Stimulated activated CD4-positive, alpha-beta T cell treated with anti-CD3 and anti-CD28 coated beads, Interleukin-15, amount 100 ng/mL, for 24 hours (primary cell): ENCODE measurements at places on chromosomes 11 and 22.

DNA sequence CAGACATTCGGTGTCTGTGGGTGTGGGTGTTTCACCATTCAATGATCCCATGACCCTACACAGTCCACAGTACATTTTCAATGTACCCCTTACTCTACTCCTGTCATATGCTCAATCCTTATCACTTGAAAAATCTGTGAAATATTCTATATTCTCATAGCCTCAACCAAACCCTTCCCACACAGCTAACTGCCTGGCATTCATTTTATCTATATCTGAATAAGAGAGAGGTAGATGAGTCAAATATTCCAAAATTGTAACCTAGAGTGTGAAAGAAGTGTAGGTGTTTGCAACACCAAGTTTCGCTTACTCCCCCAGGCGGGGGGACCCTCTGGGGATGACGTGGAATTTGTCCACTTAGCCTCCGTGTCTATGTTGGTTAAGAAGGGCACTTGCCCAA is 354.8 kb downstream of the ETS1 start:
- peak; percentile 80 for DNase-seq

DNA sequence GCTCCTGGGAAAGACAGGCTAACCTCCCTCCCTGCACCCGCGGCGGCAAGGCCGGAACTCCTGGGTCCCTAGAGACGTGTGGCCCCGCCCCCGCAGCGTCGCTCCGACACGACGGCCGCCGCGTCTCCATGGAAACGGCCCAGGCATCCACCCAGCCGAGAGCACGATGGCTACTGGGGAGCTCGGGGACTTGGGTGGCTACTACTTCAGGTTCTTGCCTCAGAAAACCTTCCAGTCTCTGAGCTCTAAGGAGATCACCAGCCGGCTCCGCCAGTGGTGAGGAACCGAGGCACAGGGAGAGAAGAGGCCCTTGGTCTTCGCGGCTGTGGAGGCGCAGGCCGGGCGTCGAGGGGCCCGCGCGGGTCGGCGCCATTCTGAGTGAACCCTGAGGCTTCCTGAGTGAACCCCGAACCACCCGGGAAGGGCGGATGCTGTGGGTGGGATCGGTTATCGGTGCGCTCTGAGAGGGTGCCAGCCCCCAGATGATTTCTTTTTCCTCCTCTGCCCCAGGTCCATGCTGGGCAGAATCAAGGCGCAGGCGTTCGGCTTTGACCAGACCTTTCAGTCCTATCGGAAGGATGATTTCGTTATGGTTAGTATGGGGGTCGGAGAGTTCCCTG is at the start of gene CFAP300:
CFAP300 (plus strand) TSS at position 133 of the 620 bp plus-strand sequence; CDS start at position 167, 34 bp downstream.
- DNase-seq = peak; percentile 81

GRCh38 chr11:101428918-101429317 is 154.9 kb downstream of the TRPC6 start:
- DNase-seq = no peak

DNA sequence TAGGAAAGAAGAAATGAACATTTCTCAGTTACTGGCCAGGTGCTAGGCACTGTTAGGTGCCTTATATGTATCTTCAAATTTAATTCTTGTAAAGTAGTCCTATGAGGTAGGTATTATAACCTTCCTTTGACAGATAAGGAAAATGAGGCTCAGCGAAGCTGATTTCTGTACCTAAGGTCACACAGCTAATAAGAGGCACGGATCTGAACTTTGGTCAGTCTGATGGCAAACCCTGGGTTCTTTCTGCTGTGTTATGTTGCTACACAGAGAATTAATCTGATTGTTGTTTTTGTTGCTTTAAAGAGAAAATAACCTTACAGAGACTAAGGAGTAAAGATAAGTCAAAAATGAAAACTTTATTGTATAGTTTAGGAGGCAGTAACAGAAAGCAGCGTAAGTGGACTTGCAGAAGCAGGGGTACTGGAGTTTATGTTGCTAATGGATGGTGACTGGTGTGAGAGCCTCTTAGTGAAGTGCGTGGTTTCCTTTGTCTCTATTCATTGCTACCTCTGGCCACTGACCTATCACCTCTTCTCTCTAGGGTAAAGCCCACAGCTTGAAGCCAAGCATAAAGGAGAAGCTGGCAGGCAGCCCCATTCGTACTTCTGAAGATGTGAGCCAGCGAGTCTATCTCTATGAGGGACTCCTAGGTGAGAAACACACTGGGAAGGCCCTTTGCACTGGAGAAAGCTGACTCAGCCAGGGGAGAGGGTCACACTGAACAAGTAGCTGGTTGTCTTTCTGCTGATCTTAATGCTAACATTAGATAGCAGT is 38.3 kb downstream of the MADD start:
- no peak for DNase-seq

- no peak for DNase-seq
Measured at GRCh38 chr11:82747471-82747870, 13.8 kb upstream of the FAM181B start.

- DNase-seq = no peak
Measured at GRCh38 chr11:127620671-127621070, 620.1 kb upstream of the KIRREL3 start.

DNA sequence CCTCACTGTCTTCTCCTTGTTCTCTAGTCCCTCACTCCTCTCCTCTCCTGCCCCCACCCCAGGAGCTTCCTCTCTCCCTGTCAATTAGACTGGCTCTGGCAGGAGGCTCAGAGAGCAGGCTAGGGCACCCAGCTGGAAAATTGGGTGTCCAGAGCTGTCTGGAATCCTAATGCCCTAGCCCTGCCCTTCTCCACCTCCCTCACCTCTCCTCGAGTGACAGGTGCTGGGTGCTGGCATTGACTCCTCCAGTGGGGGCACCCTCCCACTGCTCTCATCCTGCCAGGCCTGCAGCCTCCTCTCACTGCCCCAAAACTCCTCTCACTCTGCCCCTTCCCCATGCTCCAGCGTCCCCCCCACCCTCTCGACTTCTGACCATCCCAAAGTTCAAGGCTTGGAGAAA is 68.9 kb downstream of the CYTH4 start:
- DNase-seq = no peak

GRCh38 chr11:133163463-133164419 is 368.6 kb downstream of the OPCML start:
- no peak for DNase-seq

GRCh38 chr11:66327171-66328030 is 8.8 kb downstream of the RIN1 start:
- no peak for DNase-seq

DNA sequence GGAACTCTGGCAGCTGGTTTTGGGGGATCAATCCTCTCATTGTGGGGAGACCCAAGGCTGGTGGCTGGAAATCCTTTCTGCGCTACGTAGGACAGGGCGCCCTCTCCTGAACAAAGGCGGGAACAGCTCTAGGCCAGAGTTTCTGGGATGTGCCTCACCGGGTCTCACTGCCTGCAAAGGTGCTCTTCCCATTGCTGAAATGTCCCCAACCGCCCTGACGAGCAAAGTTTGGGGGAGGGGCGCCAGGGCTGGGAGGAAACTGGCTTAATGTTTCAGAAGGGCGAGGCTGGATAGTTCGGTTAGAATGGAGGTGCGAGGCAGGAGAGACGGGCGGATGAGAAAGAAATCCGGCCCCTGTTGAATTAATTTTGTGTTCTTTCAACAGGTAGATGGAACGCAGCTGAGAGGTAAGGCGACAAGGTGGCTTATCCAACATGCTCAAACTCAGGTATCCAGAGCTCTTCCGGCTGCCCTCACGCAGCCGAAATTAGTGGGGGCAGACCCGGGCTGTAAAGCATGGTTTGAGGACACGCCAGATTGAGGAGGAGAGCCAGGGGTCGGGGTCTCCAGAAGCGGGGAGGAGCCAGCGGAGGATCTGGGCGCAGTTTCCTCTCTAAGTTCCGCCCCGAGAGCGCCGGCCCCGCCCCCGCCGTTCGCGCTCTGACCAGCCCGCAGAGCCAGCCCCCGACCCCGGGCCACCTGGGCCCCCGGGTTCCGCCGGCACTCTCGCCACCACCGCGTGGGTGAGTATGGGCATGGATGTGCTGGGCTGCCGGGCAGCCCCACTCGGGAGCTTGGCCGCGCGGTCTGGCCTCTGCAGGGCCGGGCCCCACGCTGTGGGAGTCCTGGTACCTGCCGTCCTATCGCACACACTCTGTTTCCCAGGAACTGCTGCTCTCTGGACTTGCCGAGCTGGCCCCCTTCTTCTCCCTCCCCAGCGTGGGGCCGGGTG is at the start of gene PGAP2:
PGAP2 (plus strand) TSS at position 652 of the 952 bp plus-strand sequence. CDS start 2,700 bp downstream, outside the sequence.
- peak; percentile 80 for DNase-seq

- no peak for DNase-seq
Measured at GRCh38 chr22:24164940-24165339, 16.3 kb upstream of the SUSD2 start.

GRCh38 chr11:27205779-27206570 is 157.0 kb downstream of the CCDC34 start:
- no peak for DNase-seq

- DNase-seq = peak; percentile 59
Measured at GRCh38 chr11:119085437-119085847, 761 bp downstream of the HMBS start.

DNA sequence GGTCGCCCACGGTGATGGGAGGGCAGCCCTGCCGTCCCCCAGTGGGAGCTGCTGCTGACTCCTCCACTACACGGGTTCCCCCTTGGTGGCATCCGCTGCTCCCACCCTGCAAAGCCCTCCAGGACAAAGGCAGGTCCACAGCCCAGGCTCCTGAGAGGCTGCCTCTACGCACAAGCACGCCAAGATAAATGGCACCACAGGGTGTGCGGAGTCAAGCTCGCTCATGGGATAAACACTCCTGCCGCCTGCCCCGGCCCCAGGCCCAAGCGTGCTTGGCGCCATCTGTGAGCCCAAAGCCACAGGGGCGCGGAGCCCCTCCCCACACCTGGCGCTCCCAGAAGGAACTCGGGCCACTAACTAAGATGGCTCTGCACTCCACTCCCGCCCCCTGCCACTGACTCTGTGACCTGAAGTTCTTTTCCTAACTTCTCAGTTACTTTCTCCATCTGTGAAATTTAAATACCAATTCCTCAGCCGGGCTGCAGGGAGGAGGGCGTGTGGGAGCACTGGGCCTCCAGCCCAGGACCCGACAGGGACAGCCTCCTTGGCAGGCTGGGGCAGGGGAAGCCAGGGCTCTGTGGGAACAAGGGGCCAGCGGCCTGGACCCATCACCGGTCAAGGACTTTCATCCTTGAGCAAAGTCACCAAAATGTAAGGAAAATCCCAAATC is 14.9 kb downstream of the EHD1 start:
- no peak for DNase-seq

DNA sequence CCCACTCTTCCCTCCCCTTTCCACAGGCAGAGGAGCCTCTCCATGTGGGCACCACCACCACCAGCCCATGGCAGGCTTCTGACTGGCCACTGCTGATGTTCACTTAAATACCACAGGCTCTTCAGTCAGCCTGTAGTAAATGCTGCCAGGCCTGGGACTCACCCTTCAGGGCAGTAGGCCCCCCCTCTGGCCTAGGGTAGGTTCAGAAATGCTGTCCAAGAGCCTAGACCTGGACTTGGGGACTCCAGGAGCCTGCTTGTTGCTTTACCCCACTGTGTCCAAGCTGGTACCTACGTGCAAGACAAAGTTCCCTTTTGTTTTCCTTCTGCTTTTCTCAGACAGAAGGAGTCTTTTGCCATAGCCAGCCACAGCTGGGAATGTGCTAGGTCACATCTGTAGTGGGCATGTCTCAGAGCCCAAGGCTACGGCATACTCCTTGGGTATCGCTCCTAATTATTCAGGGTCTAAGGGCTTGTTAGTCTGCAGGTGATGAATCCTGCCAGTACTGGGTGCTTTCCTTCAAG is 38.6 kb downstream of the TMEM135 start:
- no peak for DNase-seq

GRCh38 chr11:118572061-118572980 is at the start of gene ARCN1:
Gene ARCN1, plus strand, starts transcription at chr11:118572409. Its CDS starts 139 bp downstream, at chr11:118572548.
- DNase-seq = peak; percentile 83

- DNase-seq = peak; percentile 69
Measured at GRCh38 chr11:123407130-123407995, 22.7 kb upstream of the GRAMD1B start.

GRCh38 chr11:99351624-99352023 is 330.9 kb downstream of the CNTN5 start:
- DNase-seq = no peak

- no peak for DNase-seq
Measured at GRCh38 chr22:45877651-45878050, 99.3 kb downstream of the WNT7B start.

DNA sequence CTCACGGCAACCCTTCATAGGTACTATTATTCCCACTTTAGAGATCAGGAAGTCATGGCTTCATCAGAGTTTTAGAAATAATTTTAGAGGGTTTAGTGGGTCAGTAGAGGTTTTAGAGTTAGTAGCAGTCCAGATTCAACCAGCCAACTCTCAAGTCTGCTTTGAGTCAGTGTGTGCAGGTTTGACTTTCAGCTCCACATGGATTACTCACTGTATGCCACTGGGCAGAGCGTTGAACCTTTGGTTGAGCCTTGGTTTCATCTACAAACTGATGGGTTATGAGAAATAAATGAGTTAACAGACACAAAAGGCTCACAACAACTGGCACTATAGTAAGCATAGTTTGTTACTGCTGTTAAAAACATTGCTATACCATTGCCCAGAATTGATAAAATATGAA is 19.0 kb upstream of the TP53AIP1 start:
- no peak for DNase-seq

- DNase-seq = no peak
Measured at GRCh38 chr11:46160100-46160499, 38.8 kb upstream of the PHF21A start.

DNA sequence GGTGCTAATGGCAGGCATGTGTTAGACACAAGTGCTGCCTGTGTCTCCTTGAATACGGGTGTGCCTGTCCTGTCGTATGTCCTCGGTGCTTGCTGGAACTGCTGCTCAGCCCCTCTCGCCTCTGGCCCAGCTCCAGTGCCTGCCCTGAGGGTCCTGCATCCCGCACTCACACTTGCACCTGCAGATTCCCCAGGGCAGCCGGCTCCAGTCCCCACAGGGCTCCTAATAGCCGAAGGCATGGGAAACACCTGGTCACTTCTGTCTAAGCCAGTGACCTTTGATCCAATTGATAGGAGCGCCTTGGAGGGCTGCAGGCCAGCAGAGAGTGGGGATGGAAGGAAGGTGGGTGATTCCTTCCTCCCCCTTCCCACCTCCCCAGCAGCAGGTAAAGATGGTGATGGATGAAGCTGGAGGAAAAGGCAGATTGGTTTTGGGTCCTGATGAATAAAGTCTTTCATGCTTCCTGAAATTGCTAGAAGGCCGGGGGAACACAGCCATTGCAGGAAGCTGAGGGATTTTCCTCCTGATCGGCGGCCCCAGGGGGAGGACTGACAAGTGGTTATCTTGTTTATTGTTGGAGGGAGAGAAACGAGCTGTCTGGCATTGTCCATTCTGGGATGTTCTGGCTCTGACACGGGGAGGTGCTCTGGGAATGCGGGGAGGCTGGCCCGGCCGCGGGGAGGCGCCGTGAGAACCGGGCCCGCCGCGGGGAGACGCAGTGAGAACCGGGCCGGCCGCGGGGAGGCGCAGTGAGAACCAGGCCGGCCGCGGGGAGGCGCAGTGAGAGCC is 110.9 kb upstream of the B3GAT1 start:
- DNase-seq = no peak

GRCh38 chr11:67496113-67496512 is 9.1 kb downstream of the PITPNM1 start:
- no peak for DNase-seq
